Stimulated activated naive CD4-positive, alpha-beta T cell (primary cell): ENCODE measurements at places on chromosomes 2 and 18.

DNA sequence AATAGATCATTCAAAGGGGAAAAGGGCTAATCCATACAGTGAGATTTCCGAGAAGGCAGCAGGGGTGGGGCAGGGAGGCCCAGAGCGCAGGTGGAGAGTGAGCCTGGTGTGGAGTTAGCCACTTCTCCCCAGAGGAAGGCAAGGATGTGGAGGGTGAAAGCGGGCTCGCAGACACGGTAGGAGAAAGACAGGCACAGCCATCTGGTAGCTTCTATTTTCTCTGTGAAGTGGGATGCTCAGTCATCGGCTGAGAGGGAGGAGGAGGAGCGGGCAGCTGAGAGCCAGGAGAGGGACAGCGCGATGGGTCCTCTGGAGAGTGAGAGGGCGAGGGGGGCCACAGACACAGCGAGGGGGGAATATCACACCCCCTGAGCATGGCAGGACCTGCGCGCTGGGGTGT, 153.3 kb upstream of the NDUFV2 start:
- DNase-seq = no peak

GRCh38 chr2:128090945-128091725, at the start of gene UGGT1:
UGGT1 (plus strand) TSS chr2:128091200; CDS start chr2:128091358, 158 bp downstream.
- peak; percentile 90 for DNase-seq

DNA sequence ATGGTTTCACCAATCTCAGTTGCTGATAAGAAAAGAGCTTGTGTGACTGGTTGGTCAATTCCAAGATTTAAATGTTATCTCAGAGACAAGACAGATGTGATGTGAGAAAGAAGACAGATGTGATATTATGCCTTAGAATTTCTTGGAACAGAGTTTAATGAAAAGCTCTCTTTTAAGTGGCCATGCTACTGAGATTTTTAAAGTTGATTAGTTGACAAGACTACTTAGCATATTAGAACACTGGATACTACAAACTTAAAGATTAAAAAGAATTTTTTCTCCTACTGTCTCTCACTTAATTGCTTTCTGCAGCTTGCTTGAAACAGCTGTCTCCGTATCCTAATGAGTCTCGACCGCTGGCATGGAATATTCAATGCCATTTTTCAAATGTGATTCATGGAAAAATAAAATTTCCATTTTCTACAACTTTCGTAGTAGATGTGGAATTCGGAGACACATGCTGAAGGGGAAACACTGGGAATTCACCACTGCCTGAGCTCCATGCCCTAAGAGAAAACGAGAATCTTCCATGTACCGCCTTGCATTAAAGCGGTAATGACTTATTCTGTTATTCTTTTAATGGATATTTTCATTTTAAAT, 634.2 kb upstream of the SETBP1 start:
- no peak for DNase-seq

DNA sequence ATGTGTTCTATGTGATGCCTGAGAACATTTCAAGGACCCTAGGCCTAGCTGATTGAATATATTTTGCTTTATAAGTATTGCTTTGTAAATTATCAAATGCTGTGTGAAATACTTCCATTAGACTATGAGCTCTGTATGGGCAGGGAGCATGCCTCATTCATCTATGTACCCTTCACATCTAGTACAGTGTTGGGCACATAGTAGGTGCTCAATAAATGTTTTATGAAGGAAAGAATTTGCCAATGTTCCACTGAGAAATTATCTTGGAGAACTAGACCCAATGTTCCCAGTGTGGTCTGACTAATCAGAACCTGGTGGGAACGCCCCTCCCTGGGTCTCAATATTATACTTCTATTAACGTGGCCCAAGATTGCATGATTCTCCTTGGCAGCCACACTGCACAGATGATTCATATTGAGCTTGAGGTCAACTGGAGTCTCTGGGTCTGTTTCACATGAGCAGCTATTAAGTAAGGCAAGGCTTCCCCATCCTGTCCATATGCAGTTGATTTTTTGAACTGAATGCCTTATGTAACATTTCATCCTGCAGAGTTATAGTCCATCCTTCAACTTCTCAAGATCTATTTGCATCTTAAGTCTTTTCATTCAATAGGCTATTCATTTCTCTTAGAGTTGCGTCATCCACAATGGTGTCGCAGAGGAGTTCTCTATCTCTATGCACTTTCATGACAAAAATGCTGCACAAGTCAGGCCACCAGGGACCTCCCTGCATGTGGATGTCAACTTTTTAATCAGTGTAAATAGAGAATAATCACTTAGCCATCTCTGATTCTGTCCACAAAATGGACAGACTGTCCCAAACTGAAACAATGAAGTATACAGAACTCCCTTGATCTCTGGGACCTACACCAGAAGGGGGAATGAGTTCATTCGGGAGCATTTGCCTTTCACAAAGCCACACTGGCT, 257.6 kb downstream of the CYP26B1 start:
- no peak for DNase-seq

GRCh38 chr2:64258566-64258965, 114.3 kb upstream of the PELI1 start:
- DNase-seq = no peak

DNA sequence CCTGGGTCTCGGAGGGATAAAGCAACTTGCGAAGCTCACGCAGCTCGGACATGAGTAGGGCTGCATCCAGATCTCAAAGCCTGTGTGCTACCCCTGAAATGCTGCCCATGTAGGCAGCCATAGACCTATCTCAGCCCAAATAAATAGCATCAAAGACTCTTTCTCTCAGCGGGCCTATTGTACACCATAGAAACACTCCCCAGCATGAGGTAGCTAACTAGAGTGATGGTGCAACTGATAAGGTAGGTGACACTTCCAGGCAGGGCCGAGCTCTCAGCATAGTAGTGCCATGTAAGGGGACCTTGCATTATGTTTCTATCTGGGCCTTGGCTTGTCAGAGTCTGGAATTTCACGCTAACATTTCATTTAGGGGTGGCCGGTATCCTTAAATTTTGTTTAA, 52.4 kb downstream of the RABL2A start:
- DNase-seq = no peak

DNA sequence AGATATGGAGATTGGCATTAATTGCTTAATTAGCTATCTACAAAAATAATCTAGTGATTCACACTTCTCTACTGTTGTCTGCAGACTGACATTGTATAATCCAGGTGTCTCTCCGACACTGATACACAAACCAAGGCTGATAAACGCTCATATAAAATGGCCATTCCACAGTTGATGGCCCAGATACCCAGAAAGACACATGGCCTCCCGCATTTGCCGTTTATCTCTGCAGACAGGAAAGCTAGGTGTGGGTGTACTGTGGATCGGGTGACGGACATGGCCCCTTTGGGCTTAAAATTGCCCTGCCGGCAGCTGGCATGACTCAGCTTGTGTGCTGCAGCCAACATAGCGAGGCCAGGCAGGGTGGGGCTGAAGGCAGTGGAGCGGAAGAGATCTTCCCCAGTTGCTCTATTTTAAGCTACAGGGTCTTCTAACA, 18.5 kb downstream of the PMAIP1 start:
- no peak for DNase-seq

DNA sequence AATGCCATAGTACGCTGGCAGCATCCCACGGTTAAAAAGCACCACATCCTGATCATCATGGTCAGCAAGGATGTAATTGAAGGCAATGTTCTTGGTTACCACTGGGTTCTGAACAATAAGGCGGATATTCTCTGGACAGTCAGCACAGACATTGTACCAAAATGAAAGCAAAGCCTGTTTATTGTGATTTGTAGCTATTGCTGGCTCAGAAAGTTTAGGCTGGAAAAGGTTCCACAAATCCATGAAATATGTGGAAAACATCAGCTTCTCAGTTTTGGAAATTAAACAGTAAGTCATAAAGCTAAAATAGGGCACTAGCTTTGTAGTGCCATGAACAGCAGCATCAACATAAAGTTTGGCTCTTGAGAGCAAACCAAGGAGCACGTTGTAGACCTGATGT, 52.2 kb downstream of the C2orf74 start:
- no peak for DNase-seq

- no peak for DNase-seq
Measured at GRCh38 chr2:171723716-171724683, 36.7 kb downstream of the DYNC1I2 start.

DNA sequence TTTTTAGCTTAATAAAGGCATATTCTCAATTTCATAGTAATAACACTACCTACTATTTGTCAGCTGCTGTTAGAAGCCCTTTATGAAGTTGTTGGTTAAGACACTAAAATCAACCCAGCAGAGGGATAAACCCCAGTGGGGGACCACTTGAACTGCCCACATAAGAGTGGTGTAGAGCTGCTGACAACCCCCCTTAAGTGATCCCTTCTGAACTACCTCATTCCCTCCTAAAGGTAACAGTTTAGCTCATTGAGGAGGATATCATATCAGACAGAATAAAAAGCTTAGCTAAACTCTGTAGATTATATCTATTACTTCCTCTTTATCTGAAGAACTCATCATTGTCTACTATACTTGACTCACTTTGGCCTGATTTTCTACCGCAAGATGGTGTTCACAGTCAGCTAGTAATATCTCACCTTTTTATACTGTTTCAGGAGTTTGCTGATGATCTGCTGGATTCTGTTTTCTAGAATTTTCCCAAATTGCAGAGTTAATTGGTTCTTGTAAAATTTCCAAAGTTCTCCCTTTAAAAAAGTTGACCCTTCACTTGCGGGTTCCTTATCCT, 16.2 kb downstream of the GALM start:
- DNase-seq = no peak

DNA sequence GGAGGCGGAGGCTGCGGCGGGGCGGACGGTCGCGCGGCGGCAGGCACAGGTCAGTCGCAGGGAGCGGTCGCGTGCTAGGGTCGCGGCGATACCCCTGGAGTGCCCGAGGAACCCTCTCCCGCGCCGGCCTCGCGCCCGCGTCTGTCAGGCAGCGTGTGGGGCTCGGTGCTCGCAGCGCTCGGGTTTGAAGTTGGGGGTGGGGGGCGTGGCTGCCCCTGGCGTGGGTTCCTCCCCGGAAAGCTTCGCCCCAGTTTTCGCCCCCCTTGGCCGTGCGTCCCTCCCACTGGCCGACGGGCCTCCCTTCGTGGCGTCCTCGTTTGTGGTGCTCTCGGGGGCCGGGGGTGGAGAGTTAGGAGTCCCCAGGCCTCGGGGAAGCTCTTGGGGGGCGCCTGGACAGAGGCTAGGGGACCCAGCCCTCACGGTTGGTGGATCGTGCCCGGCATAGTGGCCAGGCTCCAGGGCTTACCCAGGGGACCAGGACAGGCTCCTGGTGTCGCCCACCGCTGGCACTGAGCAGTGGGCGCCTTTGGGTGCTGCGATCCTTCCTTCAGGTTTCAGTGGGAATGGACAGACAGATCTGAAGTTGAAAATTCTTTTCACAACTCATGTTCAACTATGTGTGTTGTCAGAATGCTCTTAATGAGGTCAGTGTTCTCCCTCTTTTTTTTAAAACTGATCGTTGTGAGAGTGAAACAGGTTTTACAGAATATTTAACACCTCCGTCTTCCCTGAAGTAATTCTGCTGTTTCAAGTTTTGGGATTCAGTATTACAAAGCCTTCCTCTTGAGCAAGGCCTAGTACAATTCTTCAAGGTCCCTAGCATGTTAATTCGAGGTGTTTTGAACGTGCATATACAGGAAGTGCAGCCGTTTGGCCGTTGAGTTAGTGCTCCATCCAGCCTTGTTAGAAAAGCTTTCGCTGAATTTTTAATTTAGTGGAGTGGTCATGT, 604 bp downstream of the RALBP1 start:
- peak; percentile 63 for DNase-seq

- no peak for DNase-seq
Measured at GRCh38 chr18:50456285-50456684, 81.4 kb downstream of the SKA1 start.

- no peak for DNase-seq
Measured at GRCh38 chr18:33987206-33987605, 237.5 kb downstream of the NOL4 start.

DNA sequence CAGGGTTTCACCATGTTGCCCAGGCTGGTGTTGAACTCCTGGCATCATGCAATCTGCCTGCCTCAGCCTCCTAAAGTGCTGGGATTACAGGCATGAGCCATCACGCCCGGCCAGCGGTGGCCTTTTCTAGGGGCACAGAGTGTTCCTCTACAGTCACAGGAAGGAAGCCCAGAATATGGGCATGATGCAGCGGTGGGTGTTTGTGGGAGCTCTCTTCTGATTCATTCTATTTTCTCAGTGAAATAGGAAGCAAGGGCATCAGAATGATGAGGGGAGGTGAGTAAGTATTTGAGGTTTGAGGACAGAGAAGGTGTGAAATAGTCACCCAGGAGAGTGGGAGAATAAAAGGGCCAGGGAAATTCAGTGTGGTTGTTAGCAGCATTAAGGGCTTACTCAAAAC, 70.3 kb upstream of the PSME4 start:
- no peak for DNase-seq

DNA sequence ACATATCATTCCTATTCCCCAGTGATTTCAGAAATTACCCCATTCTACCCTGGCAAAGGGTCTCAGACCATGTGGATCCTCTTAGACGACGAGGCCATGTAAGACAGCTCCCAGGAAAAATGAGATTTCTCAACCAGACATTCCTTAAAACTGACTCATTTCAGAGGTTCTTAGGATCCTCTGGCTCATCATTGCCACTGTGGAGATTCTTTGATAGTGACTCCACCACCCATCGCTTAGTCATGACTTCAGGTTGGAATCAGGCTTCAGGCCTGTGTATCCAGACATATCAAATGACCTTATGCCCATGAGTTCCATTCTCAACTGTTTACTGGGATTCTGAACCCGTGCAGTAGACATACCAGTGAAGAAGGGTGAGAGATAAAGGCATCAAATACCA, 245.6 kb upstream of the TCF4 start:
- DNase-seq = no peak

DNA sequence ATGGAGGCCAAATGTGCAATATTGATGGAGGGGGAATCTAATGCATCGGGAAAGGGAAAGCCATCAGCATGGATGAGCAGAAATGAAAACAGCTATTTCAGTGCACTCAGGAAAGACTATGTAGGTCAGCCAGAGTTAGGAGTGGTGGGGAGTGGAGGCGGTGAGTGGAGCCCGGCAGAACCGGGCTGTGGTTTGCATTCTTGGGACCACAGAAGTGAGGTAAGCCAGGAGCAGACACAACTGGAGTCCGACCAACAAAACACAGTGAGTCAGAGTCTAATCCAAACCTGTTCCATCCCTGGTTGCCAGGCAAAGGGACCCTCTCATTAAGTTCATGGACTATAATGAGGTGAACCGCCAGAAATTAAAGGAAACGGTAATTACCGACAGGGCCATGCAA, 61.1 kb upstream of the RAB12 start:
- no peak for DNase-seq

DNA sequence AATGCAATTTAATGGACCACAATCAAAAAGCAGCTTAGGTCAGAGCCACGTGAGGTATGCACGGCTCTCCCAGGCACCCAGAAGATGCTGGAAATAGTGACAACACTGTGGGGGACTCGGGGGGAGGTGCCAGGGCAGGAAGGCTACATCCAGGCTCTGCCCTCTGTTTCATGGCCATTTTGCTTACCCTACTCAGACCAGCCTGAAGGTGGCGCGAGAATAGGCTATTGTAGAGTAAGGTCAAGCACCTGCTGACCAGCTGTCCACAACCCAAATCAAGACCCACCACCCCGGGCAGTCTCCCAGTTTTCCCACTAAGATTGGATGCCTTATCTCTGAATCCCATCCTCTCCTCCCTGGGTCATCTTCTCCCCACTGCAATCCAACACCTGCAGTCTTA, 115.7 kb downstream of the VIT start:
- DNase-seq = no peak
